ENCODE measurements at places on chromosomes 11 and 22. TPM values are rescaled to one million over a fixed set of nuclear protein-coding genes. Genes with fewer than 3 reads are reported as not detected.

SAA1 gene
- 11.3 TPM for total RNA-seq

SGSM1 gene
- 3.0 TPM for total RNA-seq

TP53AIP1 gene
- total RNA-seq, result 0.55 TPM

TRIM51 gene
- not detected for total RNA-seq

C11orf91 gene
- 0.58 TPM for total RNA-seq

CHRNA10 gene
- total RNA-seq, result 1.1 TPM

HOATZ gene
- not detected for total RNA-seq

- no peak for DNase-seq
Observed at GRCh38 chr22:28155808-28156207, 236.8 kb upstream of the PITPNB start.

DNA sequence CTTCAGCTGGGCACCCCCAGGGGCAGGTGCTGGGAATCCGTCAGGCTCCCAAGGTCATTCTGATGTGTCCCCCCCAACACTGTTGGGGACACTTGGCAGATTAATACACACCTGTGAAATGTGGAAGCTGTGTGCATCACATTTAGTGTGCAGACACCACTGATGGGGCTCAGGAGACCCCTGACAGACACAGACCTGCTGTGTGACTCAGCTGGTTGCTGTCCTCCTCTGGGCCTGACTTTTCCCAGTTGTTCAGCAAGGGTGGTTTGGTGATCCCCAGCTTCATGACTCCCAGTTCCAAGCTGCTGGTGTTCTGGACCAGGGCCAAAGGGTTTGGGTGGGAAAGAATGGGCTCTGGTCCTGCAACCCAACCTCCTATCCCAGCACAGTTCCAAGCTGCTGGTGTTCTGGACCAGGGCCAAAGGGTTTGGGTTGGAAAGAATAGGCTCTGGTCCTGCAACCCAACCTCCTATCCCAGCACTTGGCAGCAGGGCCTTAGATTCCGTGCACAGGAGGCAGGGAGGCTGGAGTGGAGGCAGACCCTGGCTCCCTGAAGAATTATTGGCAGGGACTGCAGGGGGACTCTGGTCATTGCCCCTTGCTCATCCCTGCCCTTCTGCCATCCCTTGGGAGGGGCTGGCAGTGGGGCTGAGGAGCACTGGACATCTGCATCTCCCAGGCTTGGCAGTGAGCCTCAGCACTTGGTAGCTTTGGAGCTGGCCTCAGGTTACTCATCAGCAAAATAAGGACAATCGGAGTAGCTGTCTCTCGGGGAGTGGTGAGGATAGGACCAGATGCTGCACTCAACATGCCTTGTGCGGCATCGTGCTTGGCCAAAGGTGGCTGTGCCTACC is 8.4 kb upstream of the OMP start:
- peak; percentile 32 for DNase-seq

DNA sequence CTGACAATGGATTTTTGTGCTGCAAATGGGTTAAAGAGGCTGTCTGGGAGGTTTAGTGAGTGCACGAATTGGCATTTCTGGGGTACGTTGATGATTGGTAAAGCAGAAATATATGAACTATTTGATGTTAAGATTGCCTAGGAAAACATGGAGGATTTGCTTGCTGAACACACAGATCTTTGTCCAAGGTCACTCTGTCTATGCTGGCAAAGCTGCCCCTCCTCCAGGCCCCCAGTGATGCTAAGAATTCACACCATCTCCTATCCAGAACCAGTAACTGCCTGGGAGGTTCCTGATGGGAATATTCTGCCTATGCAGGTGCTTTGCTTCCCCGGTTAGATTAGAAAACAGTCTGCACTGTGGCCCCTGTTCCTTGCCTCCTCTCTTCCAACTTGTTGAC is 5.8 kb downstream of the MTNR1B start:
- DNase-seq, result no peak

DNA sequence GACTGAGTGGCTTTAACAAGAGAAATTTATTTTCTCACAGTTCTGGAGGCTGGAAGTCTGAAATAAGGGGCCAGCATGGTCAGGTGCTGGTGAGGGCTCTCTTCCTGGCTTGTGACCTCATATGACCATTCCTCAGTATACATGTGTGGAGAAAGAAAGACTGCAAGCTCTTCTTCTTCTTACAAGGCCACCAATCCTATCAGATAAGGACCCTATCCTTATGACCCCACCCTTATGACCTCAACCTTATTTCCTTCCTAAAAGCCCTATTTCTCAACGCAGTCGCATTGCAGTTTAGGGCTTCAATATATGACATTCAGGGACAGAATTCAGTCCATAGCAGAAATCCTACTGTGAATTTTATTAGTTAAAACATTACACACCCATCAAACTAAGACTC is 124.4 kb upstream of the RAG2 start:
- DNase-seq, result no peak

DNA sequence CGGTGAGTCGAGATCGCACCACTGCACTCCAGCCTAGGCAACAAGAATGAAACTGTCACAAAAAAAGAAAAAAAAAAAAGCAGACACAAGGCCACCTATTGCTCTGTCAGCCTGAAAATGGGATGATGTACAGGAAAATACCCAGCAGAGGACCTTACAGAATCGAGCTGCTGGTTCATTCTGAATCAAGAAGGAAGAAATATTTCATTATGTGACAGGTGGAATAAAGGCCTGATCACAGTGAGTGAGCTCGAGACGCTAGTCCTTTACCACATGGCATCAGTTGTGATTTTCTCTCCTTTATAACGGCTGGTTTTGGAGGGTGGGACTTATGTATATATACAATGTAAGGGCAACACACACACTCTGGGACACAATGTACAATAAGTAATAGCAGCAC is 340.0 kb downstream of the LARGE1 start:
- no peak for DNase-seq

DNA sequence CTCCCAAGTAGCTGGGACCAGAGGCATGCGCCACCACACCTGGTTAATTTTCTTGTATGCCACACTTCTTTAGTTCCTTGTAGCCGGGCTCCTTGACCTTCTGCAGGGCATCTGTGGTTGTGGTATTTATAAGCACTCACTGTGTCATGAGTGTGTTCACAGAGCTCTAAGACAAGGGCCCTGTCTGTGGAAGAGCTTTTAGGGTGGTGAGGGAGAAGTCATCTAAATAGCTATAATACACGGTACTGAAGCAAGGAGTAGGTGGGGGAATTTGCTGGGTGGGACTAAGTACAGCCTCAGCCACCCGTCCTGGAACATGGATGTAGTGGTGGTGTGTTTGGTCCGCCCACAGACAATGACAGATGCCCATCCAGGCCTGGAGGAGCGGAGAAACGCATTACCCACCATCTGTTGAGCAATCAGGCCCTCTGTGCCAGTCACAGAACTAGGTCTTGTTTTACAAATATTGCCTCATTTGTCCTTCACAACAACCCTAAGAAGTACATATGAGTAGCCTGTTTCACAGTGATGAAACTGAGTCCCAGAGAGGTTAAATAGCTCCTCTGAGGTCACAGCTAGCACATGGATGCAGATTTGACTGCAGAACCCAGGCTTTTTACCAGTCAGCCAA is 10.1 kb downstream of the ACO2 start:
- no peak for DNase-seq

DNA sequence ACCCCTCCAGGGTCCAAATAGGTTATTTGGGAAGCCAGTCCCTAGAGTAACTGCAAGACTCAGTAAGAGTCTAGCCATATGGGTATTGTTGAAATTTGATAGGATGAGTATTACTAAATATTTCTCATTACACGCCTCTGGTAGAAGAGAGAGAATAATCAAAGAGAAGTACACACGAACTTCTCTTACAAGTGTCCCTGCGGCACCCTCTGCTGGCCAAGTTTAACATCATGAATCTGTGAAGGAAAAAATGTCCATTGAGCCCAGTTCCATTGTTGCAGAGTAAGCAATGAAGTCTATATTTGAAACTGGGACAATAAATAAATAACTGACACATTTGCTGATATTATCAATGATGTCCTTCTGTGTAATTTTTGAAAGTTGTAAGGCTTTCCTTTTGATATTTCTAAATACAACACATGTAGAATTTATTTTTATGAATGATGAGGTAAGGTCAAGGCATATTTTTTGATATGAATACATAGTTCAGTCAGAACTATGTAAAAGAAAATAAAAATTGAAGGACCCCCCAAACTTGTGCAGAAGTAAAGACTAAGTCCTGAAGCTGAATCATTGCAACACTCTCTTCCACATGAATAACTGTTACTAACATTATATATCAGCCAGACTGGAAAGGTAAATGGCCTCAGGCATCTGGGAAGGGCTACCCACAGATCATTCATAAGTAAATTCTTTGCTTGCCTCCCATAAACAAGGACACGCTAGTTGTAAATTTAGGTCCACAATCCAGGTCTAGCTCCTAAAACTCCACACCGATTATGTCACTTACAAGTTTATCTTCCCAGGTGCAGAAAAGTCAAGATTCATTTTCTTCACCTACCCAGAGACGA is 10.0 kb downstream of the OR51L1 start:
- no peak for DNase-seq

DNA sequence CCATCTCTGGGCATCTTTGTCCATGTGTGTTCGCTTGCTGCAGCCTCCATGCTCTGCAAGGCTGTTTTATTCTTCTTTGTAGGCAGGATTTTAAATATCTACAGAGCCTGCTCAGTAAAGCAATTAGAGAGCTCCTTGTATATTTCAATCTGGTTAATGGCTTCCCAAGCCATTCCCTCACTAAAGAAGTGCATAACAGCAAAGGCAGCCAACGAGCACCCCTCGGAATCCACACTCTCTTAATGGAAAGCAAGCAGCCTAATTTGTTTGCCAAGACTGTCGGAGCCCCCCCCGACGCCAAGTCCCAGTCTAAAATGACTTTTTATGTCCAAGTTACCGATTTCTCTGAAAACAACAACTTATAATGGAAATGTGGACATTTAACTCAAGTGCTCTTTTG is 123.6 kb downstream of the ARL14EP start:
- no peak for DNase-seq

DNA sequence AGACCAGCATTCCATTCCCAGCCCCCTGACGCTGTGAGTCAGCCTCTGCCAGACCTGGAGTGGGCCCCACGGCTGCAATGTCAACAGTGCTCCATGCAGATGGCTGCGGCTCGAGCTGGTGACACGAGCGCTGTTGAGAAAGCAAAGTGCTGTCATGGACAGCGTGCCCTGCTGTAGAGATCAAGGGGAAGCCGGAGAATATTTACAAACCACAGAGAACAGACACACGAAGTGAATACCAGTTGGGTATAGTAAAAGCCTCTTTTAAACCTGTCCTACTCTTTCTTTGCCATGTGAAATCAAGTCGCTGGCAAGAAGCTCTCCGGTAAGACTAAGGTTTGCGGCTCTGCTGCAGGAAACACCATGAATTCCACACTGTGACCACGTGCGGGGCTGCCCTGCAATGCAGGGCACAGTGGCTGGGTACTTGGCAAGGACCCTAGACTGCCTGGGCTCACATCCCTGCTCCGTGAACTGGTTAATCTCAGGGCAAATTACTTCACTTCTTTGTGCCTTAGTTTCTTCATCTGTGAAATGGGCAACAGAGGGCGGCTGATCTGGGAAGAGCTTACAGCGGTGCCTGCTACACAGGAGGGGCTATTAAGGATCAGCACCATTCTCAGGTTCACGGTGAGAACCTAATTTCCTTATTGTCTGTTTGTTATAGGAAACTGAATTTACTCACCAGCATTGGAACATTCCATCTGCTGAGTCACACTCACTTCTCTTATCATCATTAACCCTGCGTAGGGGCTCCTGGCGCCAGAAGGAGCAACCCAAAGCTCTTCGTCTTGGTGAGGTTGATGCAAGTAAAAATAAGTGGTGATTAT is 27.8 kb upstream of the ELFN2 start:
- DNase-seq, result no peak

Data from mucosa of descending colon (tissue), 3 donors.